ENCODE measurements at places on chromosomes 13 and 19.

- no peak for DNase-seq
Measured at GRCh38 chr13:23598369-23598768, 28.2 kb downstream of the TNFRSF19 start.

- no peak for DNase-seq
Measured at GRCh38 chr13:26202365-26202972, 19.6 kb downstream of the RNF6 start.

GRCh38 chr19:14328406-14328805, 52.8 kb upstream of the ADGRE5 start:
- DNase-seq, result no peak

GRCh38 chr19:41352609-41353465, 885 bp downstream of the TGFB1 start:
- DNase-seq, result peak; percentile 64

DNA sequence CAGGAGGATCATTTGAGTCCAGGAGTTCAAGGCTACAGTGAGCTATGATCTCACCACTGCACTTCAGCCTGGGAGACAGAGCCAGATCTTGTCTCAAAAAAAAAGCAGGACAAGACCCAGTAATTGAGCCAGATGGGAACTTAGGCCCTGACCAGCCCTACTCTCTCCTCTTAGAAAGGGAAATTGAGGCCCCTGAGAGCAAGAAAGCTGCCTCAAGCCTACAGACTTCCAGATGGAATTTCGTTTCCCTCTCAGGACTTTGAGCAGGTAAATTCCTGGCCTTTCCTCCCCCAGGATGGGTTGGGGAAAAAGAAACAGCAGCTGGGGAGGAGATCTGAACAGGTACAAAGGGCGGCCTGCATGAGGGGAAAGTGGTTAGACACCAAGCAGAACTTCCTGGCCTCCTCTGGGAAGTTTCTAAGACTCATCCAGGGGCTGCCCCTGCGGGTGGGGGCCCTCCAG, 3.6 kb upstream of the BCL3 start:
- DNase-seq, result no peak

GRCh38 chr13:99486996-99487395, 14.3 kb upstream of the TM9SF2 start:
- DNase-seq, result no peak

- peak; percentile 91 for DNase-seq
Measured at GRCh38 chr19:16661480-16662034, 618 bp downstream of the TMEM38A start.
